ENCODE measurements at places on chromosomes 11 and 22. TPM values are rescaled to one million over a fixed set of nuclear protein-coding genes. Genes with fewer than 3 reads are reported as not detected.

MOV10L1 gene
- total RNA-seq: 1.7 TPM

OR8G5 gene
- total RNA-seq: not detected

CASP5 gene
- total RNA-seq: 1.6 TPM

DGCR8 gene
- 45.3 TPM for total RNA-seq

EXT2 gene
- total RNA-seq: 45.8 TPM

C11orf86 gene
- total RNA-seq: not detected

NXPE1 gene
- total RNA-seq: not detected

MS4A6E gene
- total RNA-seq: not detected

DNA sequence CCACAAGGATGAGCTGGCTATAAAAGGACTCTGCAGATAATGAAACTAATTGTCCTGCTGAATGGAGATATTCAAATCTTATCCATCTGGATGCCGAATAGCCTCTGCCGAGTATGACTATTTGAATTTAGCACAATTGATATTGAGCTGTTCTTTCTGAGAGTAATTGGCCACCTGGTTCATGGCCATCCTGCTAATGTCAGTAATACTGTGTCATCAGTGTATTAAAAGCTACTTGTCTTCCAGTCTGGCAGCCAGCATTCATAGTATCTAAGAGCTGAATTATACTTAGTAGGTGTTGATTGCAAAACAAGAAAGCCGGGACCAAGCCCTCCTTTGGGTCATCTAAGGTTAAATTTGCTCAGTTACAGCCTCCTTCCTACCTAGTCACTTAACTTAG is 310.7 kb upstream of the NCAM1 start:
- no peaks in the 10 kb centered on the region for H3K4me1 ChIP-seq
- H3K4me3 ChIP-seq: no peak overlapping the region
- no peak overlapping the region for H3K27ac ChIP-seq
- H3K27me3 ChIP-seq: no peaks in the 10 kb centered on the region

GRCh38 chr11:76317296-76317695 is 63.6 kb downstream of the THAP12 start:
- H3K4me3 ChIP-seq: no peak overlapping the region
- DNase-seq: no peak
- no peaks in the 10 kb centered on the region for H3K27me3 ChIP-seq

- H3K27ac ChIP-seq: no peak overlapping the region
- H3K4me3 ChIP-seq: no peak overlapping the region
- no peak for DNase-seq
- no peaks in the 10 kb centered on the region for H3K36me3 ChIP-seq
Measured at GRCh38 chr11:14566331-14567063, 46.3 kb upstream of the PSMA1 start.

DNA sequence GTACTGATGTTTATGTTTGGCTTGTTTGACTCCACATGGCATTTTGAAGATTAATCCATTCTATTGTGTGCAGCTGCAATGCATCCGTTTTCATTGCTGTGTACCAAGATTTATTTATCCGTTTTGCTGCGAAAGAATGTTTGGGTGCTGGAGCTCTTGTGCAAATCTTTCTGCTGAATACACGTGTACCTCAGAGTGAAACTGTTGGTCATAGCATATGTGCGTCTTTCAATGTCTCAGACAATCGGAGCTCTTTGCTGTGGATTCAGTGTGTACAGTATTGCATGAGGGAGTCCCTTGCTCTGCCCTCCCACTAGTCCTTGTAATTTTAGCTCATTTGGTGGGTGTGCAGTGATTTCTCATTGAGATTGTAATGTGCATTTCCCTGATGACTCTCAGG is 545.4 kb downstream of the TBC1D22A start:
- no peaks in the 10 kb centered on the region for H3K4me1 ChIP-seq
- H3K27ac ChIP-seq: no peak overlapping the region
- DNase-seq: no peak
- peaks cover 2% of the 10 kb centered on the region for H3K27me3 ChIP-seq
- no peak overlapping the region for H3K4me3 ChIP-seq

DNA sequence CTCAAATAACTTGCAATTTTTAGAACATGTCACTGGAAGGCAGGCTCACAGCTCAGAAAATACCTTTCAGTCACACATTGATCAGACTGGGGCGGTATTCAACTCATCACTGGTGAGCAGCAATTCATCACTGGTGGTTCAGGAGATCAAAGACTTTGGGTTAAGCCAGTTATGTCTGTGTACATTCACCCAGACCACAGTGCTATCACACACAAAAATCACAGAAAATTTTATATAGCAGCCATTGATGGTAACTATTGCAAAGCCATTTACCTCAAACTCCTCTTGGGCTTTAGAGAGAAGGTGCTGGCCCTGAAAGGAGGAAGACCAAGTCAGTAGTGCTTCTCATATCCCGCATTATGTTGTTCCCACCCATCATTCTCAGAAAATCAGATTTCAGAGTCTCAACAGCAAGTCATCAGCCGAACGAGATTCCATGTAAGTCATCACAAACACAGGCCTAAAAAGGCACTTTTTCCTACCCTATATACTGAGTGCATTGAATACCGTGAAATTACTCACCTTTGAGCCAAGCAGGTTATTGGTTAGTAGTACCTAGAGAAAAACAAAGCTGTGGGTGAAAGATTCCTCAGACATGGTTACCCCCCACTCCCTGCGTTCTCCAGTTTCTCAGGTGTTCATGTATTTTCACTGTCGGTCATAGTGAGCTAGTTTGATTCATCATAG is 14.0 kb upstream of the WDR74 start:
- H3K36me3 ChIP-seq: peaks cover 33% of the 10 kb centered on the region
- no peak overlapping the region for H3K4me3 ChIP-seq
- H3K27me3 ChIP-seq: no peaks in the 10 kb centered on the region
- DNase-seq: no peak
- peaks cover 31% of the 10 kb centered on the region for H3K4me1 ChIP-seq

DNA sequence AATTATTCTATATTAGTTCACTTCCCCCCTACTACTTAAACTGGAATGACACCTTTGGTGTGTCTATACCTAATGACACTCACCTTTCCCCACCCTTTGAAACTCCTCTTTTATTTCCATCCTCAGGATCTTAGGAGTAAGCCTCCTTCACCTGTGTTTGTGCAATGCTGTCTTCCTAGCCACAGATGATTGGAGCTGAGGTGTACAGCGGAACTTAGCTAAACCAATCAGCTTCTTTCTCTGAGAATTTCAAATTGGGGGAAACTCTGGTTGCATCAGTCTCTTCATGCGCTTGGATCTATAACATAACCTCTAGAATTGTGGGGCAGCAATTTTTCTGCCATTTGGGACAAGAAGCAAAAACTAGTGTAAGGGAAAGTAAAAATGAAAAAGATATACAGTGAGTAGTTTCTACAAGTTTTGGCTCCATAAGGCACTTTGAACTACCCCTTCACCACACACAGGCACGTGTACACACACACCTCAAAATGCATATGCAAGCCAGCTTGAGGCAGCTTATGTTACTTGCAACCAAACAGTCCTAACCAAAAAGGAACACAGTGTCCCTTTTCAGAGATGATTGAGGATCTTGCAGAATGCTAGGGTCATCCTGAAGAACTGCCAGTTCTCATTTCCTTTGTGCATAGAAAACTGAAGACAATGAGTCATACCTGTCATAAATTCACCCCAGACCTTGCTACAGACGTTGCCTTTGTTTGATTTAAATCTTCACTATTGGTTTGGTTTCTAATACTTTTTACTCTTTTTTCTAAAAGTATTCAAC is 36.0 kb upstream of the LDLRAD3 start:
- H3K36me3 ChIP-seq: no peaks in the 10 kb centered on the region
- H3K4me1 ChIP-seq: no peaks in the 10 kb centered on the region
- no peak for DNase-seq
- H3K4me3 ChIP-seq: no peak overlapping the region
- H3K27ac ChIP-seq: no peak overlapping the region
- H3K27me3 ChIP-seq: no peaks in the 10 kb centered on the region

DNA sequence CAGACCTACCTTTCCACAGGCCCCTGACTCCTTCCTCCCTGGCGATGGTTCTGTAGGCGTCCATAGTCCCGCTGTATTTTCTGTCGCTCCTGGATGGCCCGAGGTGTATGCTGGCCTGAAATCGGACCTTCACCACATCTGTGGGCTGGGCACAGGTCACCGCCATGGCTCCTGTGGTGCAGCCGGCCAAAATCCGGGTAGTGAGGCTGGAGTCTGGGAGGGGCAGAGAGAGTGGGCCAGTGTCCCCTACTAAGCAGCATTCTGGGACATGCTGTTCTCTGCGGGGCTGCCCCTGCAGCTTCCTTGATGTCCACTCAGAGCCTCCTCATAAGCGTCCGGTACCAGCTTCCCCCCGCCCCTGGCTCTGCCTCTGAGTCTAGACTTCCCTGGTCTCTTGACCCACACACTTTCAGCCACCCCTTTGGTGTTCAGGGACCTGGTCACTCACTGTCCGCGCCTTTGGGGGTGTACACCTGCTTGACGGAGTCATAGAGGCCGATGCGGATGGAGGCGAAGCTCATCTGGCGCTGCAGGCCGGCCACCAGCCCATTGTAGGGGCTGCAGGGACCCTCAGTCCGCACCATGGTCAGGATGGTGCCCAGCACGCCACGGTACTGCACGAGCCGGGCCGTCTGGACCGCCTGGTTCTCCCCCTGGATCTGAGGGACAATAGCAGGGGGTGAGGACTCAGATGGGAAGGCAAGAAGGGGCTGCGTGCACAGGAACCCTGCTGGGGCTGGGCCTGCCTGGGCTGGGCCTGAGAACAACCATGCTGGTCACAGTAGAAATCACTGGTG is 3.0 kb downstream of the UCP3 start:
- DNase-seq: no peak
- H3K4me3 ChIP-seq: no peak overlapping the region
- no peaks in the 10 kb centered on the region for H3K27me3 ChIP-seq
- peak overlapping the region; percentile 76 for H3K27ac ChIP-seq

DNA sequence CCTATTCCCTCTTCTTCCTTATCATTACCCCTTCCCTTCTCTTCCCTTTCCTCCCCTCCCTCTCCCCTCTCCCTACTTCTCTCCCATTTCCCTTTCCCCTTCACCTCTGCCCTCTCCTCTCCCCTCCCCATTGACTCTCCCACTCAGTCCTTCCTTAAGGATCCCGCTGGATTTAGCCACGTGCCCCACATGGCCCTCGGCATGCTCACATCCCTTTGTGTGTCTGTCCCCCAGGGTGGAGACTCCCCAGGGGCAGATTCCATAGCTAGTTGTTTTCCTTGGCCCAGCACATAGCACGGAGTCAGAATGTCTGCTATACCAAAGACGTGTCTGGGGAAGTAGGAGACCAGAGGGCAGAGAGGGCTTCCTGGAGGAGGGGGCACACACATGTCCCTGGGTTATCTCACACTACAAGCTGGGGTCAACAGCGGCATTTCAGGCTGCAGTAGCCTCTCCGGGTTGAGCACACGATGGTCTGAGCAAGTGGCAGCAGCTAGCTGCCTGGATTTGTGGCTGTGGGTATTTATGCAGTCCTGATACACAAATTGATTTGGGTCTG is 487.0 kb downstream of the TBC1D22A start:
- no peak for DNase-seq
- H3K27me3 ChIP-seq: no peaks in the 10 kb centered on the region
- no peaks in the 10 kb centered on the region for H3K36me3 ChIP-seq
- H3K27ac ChIP-seq: no peak overlapping the region
- no peak overlapping the region for H3K4me3 ChIP-seq
- no peaks in the 10 kb centered on the region for H3K4me1 ChIP-seq

GRCh38 chr11:125987066-125987641 is 41.3 kb downstream of the VSIG10L2 start:
- H3K4me3 ChIP-seq: no peak overlapping the region
- no peak for DNase-seq
- H3K36me3 ChIP-seq: no peaks in the 10 kb centered on the region
- H3K27me3 ChIP-seq: no peaks in the 10 kb centered on the region
- no peaks in the 10 kb centered on the region for H3K4me1 ChIP-seq
- H3K27ac ChIP-seq: no peak overlapping the region

DNA sequence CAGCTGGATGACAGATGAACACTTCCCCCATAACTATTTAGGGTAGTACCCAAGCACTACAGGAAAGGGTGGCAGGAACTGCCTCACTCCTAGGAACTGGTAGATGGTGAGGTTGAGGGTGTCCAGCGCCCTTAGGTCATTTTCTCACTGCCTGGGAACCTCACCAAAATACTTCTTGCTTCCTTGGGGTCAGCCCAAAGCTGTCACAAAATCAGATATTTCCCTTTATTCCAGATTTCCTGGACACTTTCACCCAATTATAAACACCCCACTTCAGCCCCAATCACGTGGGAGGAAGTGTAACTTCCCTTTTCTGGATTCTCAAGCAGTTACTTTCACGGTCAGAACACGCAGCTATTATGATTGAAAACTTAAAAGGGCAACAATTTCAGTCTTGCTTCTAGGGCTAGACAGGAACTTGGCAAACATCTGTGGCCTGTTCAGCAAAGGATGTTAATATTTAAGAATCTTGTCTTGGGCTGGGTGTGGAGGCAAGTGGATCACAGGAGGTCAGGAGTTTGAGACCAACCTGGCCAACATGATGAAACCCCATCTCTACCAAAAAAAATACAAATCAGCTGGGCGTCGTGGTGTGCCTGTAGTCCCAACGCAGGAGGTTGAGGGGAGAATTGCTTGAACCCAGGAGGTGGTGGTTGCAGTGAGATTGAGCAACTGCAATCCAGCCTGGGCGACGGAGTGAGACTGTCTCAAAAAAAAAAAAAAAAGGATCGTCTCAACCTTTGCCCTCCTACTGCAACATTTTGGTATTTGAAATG is 4.0 kb downstream of the FTH1 start:
- peaks cover 42% of the 10 kb centered on the region for H3K4me1 ChIP-seq
- H3K4me3 ChIP-seq: no peak overlapping the region
- DNase-seq: peak; percentile 60

- no peak overlapping the region for H3K4me3 ChIP-seq
- H3K4me1 ChIP-seq: no peaks in the 10 kb centered on the region
- H3K27ac ChIP-seq: no peak overlapping the region
- no peak for DNase-seq
- H3K36me3 ChIP-seq: no peaks in the 10 kb centered on the region
Measured at GRCh38 chr22:49394116-49394785, 433.4 kb downstream of the BRD1 start.

GRCh38 chr11:20640401-20640800 is 29.0 kb upstream of the NELL1 start:
- no peaks in the 10 kb centered on the region for H3K36me3 ChIP-seq
- DNase-seq: no peak
- no peak overlapping the region for H3K27ac ChIP-seq
- H3K4me3 ChIP-seq: no peak overlapping the region
- H3K27me3 ChIP-seq: no peaks in the 10 kb centered on the region
- H3K4me1 ChIP-seq: no peaks in the 10 kb centered on the region

- no peak overlapping the region for H3K4me3 ChIP-seq
- no peak overlapping the region for H3K27ac ChIP-seq
- H3K36me3 ChIP-seq: no peaks in the 10 kb centered on the region
- DNase-seq: no peak
- no peaks in the 10 kb centered on the region for H3K4me1 ChIP-seq
Measured at GRCh38 chr11:10317151-10317755, 12.4 kb downstream of the ADM start.

GRCh38 chr22:37508431-37508992 is 10.7 kb downstream of the CARD10 start:
- no peaks in the 10 kb centered on the region for H3K27me3 ChIP-seq
- no peaks in the 10 kb centered on the region for H3K4me1 ChIP-seq
- H3K36me3 ChIP-seq: no peaks in the 10 kb centered on the region

Measured in natural killer cell (primary cell).